T follicular helper cell (primary cell): ENCODE measurements at places on chromosomes 13 and 19.

- no peak for DNase-seq
These were observed 21.9 kb upstream of the ZNF432 start for GRCh38 chr19:52070496-52070895.

GRCh38 chr19:50658441-50659317 is 9.4 kb downstream of the C19orf81 start:
- DNase-seq: peak; percentile 13

DNA sequence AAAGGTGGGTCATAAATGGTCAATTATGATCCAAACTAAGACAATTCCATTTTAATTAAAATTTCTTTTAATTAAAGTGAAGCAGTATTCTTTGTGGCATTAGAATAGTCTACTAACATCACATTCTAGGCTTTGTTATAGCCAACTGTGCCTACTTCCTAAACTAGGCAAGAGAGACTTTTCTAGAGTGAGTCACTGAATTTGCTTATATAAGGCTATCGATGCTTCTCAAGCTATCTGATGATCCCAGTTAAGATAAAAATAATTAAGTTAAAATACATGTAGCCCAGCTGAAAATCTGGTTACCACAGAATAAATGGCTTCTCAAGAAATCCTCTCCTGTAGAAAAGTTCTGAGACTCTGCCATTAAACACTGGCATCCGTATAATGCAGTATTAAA is 12.5 kb downstream of the ANKRD10 start:
- no peak for DNase-seq

DNA sequence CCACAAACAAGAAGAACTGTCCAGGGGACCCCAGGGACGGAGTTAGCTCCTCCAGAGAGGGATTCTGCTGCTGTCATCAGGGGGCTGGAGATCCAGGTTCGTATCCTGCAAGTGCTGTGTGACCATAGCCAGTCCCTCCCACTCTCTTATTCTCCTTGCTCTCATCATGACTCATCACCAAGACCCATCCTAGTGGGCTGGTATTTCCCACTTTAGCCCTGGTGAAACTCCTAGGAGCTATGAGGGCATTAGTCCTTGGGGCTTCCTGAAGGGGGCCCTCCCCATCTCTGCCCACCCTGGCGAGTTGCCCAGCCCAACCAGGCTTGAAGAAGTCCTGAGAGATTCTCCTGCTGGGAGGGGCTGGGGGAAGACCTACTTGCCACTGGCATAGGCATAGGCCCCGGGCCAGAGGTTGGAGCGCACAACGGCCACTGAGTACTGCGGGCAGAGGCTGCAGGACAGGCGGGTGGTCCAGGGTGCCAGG is 7.5 kb upstream of the DMWD start:
- no peak for DNase-seq

DNA sequence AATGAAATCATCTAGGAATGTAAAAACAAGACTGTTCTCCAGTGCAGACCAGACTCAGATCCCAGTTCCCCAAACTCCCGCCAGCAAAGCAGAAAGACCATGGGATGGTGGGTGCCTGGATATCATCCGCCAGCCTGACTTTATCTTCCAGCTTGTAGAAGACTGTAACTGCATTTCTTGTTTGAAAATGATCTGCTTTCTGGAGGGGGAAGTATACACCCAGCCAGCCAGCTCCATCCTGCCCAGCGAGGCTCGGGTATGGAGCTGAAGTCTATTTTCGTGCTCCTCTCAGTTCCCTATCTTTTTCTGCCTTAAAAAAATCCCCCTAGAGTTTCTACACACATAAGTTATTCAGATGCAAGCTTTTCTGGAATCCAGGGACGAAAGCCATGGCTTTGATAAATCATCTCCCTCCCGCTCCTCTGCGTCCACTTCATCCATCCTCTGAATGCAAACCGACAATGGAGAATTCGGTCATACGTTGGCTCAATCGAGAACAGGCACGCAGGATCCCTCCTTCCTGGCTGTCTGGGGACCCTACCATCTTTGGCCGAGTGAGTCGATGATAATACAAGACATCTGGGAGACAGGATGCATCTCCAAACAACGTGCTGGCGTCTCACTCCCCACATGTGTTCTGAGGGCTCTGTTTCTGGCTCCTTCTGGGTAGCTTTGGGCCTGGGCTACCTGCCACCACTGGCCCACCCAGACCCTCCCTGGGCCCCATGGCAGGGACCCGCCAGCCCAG is 31.2 kb downstream of the CEBPG start:
- DNase-seq: no peak

DNA sequence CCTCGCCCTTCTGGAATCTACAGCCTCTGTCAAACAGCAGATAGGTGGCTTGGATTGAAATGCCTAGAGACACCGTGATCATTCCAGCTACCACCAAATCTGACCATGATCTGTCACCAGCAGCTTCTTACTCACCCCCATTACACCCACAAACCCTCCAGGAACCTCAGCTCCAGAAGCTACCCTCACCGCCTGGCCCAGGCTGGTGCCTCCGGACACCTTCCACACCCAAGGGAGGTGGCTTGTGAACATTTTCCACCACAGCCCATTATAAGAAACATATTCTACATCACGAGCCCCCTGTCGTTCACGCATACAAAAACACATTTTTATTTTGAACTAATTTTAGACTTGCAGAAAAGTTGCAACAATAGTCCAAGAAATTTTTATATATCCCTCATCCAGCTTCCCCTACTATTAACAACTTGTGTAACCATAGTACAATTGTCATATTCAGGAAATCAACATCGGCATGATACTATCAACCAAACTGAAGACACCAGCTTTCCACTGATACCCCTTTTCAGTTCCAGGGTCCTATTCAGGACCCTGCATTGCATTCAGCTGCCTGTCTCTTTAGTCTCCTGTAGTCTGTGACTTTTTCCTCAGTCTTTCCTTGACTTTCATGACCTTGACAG is 15.4 kb upstream of the UBE2L5 start:
- DNase-seq: no peak

DNA sequence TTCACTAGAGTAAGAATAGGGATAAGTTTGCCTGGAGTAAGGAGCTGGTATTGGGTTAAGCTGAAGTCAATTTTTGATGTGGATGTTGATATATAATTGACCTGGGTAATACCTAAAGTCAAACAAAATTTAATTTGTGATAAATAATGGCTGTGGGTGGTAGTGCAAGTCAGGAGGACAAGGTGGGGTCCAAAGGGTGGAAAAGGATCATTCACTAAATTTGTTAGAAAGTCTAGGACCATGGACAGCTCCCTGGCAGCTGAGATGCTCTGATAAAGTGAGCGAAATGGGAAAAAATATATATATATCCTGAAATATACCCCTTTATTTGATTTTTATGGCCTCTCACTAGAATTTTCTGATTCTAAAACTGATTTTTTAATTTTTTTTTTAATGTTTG is 463.5 kb downstream of the GPC6 start:
- DNase-seq: no peak

DNA sequence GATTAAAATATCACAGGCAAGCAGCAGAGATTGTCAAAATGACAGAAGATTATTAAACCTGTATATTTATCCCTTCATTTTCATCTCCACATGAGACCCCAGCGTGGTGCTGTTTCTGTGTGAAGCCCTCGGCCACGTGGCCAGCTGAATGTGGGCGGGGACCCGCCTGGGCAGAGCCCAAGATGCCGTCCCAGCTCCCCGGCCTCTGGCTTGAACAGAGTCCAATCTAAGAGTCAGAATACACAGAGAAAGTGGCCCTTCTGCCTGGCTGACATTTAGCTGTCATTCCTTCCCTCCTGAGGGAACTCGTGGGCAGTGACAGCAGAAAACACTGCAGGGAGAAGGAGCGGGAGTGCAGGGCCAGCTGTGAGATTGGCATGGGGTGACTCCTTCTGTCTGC is 34.9 kb upstream of the UQCRFS1 start:
- no peak for DNase-seq

DNA sequence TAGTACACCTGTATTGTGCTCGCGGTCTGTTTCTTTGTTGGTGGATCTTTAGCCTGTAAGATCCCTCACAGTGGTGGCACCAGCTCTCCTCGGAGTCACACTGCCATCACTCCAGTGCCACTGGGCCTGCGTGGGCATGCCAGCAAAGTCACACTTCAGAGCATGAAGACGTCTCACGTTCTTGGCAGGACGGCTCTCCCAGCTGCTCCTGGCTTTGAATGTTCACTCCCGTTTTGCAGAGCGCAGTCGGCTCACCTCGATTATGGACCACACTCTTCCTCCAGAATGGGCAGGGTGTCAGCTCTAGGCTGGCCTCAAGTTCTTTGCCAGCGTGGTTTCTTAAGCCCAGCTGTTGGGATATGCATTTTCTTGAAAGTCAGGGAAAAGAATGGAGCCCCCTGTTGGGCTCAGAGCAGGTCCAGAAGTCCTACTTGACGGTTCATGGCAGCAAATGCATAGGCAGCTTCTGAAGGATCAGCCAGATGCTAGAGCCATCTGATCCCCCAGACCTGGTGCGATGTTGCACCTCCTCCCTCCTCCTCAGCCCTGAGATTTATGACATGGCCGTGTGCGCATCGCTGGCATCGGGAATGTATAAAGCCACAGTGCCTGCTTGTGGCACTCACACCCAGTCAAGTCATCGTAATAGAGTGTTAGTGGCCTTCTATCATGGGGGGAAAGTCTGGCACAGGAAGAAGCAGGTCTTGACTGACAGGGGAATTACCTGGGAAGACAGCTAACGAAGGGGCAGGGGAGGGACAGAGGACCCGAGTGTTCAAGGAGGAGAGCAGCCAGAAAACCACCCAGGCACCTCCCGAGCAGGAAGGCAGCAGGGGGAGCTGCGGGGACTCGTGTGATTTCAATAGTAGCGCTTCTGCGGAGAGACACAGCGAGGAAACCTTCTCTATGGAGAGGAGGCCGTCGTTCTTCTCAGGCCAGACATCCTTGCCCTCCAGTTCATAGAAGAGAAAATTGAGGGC is 40.2 kb upstream of the NPAS1 start:
- no peak for DNase-seq
